ENCODE measurements at places on chromosomes 1 and 21.

- no peak for DNase-seq
Observed at GRCh38 chr1:218836264-218836663, 337.4 kb upstream of the LYPLAL1 start.

GRCh38 chr21:38264571-38264970 lies 7.8 kb downstream of the KCNJ15 start:
- DNase-seq, result no peak

- peak; percentile 89 for DNase-seq
Observed at GRCh38 chr1:5707566-5708345, 284.5 kb downstream of the NPHP4 start.

DNA sequence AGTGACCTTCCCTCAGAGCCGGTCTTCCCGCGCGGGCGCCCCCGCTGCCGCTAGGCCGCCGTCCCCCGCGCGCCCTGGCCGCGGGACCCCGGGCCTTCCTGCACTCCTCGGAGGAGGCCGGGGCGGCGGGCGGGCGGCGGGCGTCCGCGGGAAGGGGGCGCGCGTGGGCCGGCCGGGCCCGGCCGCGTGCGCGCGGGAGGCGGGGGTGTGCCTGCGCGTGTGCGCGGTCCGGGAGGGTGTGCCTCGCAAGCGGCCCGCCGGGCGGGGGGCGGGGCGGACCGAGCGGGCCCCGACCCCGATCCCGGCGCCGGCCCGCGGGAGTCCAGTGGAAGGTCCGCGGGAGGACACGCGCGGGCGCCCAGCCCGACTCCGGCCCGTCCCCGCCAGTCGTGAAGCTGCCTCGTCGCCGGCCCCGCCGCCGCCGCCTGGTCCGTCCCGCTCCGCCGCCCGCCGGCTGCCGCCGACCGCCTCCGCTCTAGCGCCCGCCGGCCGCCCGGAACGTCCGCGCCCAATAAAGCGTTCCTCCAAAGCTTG lies 438 bp downstream of the MRPS6 start:
- peak; percentile 71 for DNase-seq

- DNase-seq, result no peak
Observed at GRCh38 chr1:180208264-180208663, 21.8 kb upstream of the LHX4 start.

- DNase-seq, result no peak
Observed at GRCh38 chr1:41704196-41704595, 214.5 kb downstream of the HIVEP3 start.

DNA sequence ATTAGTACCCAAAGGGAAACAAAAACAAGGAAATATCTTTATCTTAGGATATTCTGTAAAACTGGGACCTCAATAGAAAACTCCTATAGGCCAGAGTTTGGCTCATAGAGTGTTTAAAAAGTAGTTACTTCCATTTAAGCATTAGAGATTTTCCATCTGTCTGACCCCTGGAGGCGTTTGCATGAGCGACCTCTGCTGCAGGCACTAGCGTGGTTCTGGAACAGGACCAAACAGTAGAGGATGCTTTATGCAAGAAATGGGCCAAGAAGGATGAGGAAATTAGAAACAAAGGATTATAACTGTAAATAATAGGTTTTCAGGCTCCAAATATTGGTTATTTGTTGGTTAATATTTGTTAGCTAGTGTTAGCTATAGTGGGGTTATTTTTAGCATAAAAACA lies 5.7 kb downstream of the ZBTB40 start:
- no peak for DNase-seq
